Right renal pelvis (tissue), 4 donors: ENCODE measurements at places on chromosomes 3 and 15.

GRCh38 chr3:29281344-29282241 lies 722 bp downstream of the RBMS3 start:
- peak; percentile 40 for DNase-seq

- DNase-seq, result no peak
Observed at GRCh38 chr3:111639316-111639715, 44.2 kb upstream of the ZBED2 start.

DNA sequence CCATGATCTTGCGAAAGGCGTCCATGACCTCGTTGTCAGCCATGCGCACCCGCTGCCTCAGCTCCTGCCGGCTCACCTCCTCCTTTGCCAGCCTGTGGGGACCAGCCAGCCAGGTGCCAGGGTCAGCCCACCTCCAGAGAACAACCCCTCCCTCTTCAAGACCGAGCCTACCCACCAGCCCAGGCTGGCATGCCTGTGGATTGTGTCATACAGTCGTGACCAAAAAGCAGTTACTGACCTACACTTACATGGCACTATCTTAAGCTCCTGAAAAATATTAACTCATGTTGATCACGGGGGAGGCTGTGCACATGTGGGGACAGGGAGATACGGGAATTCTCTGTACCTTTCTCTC lies 10.7 kb upstream of the CAMK1 start:
- DNase-seq, result no peak

DNA sequence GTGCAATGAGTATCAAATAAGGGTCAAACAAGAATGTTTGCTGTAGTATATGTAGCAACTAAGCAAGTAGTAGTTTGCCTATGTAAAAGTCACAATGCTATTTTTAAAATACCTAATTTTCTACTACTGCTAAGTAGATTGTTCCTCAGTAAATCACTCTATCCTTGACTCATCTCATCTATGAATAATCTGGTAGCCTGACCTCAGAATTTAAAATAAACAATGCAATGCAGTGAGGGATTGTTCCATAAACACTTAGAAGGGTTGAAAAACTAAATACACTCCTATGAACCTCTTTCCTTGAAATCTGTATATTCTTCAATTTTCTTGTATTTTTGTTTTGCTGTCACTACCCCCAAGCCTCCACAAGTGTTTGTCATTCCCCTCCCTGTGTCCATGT lies 253.3 kb downstream of the TBC1D5 start:
- DNase-seq, result no peak

- no peak for DNase-seq
Observed at GRCh38 chr3:175977968-175978752, 1119.0 kb downstream of the NAALADL2 start.

GRCh38 chr15:39391230-39391629 lies 189.6 kb upstream of the THBS1 start:
- DNase-seq, result no peak

DNA sequence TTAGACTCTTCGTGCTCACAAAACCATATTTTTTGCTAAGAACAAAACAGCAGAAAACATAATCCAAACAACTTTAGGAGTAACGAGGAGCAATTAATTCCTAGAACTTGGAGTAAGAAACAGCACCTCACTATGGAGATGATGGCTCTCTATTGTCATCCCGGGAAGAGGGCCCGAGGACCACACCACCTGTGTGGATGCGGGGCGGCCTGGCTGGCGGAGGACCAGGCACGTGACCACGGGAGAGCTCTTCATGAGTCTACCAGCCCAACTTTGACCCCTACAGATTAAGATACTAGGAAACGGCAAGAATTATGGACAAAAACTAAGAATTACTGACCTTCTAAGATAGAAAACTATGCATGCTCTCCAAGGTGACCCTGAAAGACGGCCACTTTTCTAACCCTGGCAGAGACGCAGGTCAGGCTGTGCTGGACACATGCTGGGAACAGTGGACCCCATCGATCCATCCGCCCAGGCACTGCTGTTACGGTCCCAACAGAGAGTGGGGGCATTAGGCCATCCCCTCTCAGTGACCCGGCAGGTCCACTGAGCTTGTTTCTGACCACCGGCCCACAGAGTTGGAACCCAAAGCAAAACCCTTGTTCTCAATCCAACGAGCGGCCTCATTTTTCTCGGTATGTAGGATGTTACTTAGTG lies 13.1 kb upstream of the OCA2 start:
- DNase-seq, result no peak

- DNase-seq, result no peak
Observed at GRCh38 chr3:47410417-47410720, 29.5 kb downstream of the PTPN23 start.

DNA sequence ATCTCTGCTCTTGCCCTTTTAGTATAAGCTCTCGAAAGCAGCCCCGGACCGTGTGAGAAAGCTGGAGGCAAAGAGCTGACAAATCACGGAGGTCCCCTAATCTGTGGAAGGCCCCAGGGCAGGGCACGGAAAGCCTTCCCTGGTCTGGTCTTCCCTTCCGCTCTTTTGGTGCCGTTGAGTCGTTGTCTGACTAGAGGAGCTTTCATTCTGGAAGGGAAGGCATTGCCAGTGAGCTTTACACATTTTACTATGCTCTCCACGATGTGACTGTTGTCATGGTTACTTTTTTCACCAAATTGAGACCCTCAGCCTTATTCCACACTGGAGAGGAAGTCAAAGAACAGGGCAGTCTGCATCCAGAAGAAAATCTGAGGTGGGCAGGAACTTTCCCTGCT lies 71.7 kb downstream of the CYP19A1 start:
- no peak for DNase-seq

DNA sequence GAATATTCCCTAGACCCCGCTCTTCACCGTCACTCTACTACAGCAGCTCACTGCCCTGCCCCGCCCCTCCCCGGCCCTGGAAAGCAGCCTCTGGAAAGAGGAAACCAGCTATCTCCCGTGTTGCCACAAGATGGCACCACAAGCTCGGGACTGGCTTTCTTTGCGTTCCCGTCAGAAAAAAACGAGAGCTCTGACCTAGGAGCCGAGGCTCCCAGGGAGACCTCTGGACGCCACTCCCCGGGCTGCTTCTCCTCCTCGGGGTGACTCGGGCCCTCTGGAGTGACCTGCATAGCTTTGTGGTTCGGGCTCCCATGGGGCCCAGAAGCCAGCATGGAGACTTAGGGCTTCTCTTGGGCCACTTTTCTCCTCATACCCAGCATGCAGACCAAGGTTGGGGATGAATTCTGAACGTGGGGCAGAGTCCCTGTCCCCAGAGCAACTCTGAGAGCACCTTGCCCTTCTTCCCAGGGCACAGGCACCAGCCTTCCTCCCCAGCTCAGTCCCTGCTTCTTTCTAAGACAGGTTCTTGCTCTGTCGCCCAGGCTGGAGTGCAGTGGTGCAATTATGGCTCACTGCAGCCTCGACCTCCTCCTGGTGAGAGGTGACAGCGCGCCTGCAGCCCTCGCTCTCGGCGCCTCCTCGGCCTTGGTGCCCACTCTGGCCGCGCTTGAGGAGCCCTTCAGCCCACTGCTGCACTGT lies 19.0 kb downstream of the STOML1 start:
- DNase-seq, result peak; percentile 83

DNA sequence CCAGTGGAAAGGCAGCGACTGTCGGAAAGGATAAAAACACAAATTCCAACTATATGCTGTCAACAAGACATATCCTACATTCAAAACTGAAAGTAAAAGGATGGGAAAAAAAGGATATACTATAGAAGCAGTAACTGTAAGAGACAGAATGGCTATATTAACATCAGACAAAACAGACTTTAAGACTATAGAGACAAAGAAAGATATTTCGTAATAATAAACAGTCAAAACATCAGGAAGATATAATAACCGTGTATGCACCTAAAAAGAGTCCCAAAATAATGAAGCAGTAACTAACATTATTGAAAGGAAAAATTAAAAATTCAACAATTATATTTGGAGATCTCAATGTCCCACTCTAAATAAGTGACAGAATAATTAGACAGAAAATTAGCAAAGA lies 48.2 kb downstream of the ZNF148 start:
- DNase-seq, result no peak

DNA sequence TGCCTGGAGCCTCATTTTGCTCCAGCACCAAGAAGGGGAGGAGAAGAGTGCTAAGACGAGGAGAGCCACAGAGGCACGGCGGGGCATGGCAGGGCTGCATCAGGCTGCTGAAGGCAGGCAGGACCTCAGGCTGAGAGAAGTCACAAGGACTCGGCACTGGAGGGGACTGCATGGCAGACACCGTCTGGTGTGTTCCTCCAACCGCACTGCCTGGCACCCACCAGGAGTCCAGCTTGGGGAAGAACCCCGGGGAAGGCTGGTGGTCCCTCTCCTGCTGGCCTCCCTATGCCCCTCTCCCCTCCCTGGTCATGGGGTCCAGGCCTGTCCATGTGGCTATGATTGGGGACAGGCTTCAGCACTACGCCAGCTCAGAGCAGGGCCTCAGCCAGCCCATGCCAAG lies 153.2 kb upstream of the MEF2A start:
- no peak for DNase-seq

DNA sequence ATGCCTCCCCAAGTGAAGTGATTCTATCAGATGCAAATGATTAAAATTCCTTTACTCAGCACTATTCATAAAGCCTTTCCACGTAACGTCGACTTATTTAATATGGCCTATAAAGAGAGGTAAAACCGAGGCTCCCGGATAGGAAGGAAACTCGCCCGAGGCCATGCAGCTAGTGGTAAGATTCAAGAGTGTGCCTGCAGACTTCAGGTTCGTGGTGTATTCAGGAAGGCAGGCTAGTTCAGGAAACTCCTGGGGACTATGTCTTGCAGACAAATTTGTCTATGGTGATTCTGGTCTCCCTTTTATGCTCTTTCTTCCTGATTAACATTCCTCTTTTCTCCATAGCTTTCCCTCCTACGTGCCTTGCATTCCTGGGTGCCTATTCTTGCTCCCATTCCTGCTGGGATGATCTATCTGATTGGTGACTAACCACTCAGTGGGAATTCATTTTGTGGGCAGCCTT lies 150.7 kb downstream of the SST start:
- no peak for DNase-seq

DNA sequence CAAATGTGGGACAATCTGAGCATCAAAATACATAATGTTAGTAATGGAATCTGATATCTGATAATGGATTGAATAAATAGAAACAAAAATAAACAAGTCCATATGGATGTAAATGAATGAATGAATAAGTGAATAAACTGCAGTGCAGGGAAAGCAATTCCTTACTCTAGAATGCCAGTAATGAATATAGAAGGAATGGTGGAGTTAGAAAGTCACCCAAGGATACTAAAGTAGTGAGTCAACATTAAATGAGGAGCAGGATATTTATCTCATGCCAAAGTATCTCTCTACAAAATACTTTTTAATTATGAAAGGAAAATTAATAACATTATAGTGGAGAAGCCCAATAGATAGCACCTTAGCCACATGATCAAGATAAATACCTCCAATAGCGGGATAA lies 300.3 kb downstream of the FEZF2 start:
- DNase-seq, result no peak

DNA sequence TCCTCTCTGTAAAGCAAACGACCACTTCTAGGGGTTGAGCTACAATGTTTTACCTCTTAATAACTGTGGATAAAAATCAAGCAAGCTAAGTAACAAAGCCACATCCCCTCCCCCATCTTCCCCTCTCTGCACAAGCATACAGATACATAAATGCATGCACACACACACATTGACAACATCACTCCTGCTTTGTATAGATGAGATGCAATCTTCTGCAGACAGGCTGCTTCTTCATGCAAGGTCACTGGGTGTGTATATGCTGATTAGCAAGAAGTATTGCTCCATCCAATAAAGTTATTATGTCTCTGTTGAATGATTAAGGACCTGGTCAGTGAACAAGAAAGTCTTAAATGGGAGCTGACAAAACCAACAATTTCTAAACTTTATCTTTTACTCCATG lies 8.8 kb upstream of the ATP11B start:
- no peak for DNase-seq

DNA sequence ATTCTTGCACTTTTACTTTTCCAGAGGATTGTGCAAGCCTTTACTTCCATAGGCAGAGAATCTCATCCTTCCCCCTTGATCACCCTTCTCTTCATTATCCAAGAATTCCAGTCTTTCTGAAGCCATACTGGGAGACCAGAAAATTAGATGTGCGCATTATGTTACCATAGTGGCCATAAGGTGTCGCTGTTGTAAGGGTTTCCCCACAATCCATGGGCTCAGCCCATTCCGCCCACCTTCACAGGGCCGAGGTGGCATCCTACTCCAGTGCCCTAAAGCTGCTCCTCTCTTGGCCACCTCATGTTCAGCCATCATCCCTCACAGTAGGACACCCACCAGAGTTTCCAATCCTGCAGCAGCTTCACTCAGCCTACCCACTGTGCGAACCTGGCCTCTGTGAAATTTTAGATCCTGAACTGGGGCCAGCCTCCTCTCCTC lies 35.0 kb downstream of the CTSH start:
- DNase-seq, result peak; percentile 28

DNA sequence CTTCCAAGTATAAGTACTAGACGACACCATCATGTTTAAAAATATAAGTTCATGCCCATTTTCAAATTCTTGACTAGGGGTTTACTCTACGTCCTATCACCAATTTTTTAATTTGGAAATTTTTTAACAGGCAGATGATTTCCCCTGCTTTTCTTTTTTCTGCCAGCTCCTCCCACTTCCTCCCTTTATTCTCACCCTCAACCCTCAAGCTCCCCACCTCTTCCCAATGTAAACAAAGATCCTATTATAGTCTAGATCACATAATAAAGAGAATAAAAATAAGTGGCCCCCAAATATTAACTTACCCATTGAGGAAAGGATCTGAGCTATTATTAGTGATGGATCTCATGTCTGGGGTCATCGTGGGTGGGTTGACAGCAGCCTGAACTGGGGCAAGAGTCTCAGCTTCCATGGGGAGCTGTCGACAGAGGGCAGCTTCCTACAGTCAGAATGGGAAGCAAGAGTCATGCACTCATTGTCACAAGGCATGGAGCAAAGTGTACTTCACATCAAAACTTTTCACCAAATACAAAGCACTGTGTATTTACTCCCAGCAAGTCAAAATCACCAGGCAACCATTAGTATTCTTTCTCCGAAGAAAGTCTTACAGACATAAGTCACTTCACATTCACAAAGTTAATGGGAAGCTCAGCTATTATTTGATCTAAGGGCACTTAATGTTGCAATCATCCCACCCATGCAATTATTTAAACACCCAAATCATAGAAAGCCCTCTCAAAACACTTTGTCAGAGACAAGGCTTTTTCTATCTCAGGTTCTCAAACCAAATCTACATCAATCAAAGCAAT lies 53.2 kb downstream of the TM4SF4 start:
- DNase-seq, result no peak

GRCh38 chr3:185537369-185537970 lies 14.9 kb downstream of the LIPH start:
- no peak for DNase-seq

DNA sequence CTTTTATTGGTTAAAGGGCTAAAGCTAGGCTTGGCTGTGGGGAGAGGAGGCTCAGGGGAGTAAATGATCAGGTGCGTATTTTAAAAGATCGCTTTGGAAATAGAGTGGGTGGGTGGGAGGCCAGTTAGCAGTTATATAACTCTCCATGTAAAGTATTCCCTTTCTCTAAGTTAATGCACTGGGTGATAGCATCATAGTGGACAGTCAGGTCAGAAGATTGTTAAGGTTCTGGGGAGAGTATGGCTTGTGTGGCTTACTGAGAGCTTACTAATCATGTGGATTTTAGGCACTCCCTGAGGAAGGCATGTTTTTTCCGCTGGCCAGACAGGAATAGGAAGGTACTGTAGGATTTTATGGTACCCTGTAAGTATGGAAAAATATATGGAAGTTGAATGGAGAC lies 6.3 kb upstream of the EIF3J start:
- DNase-seq, result no peak
